Islet precursor cell (in vitro differentiated cells): ENCODE measurements at places on chromosomes 6 and 20.

- DNase-seq: peak; percentile 74
Measured at GRCh38 chr6:155248008-155249001, 15.5 kb upstream of the CLDN20 start.

GRCh38 chr20:17966432-17967310 is 1.9 kb downstream of the SNX5 start:
- no peak for DNase-seq

GRCh38 chr6:24147511-24148153 is 21.6 kb downstream of the NRSN1 start:
- no peak for DNase-seq

DNA sequence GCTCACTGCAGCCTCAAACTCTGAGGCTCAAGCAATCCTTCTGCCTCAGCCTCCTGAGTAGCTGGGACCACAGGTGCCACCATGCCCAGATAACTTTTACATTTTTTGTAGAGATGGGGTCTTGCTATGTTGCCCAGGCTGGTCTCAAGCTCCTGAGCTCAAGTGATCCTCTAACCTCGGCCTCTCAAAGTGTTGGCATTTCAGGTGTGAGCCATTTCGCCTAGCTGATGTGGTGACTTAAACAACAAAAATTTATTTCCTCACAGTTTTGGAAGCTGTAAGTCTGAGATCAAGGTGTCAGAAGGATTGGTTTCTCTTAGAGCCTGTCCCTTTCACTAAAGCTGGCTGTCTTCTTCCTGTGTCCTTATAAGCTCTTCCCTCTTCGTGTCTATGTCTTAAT is 15.0 kb upstream of the JARID2 start:
- DNase-seq: no peak

DNA sequence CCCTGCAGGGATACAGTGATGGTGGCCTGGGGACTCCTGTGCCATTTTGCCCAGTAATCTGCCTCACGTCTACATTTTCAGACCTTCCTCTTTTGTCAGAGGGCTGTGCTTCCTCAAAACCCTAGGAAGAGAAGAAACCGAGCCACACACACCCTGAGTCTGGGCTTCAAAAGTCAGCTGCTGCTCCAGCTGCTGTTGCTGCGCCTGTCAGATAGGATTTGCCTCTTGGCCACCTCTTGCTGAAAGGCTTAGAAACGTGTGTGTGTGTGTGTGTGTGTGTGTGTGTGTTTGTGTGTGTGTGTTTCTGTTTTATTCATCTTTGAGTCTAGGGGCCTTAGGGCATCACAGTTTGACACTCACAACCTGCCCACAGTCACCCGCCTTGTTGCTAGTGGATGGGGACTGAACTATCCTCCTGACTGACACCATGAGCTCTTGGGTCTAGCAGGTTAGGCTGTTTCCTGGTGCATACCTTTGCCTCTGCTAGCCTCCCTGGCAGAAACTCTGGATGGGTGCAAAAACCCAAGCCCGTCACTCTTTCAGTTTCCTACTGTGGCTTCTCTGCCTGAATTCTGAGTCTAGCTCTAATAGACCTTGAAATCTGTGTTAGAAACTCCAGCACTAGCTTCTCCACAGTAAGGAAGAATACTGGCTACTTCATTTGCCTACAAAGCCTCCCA is 94.9 kb upstream of the CEP85L start:
- no peak for DNase-seq

DNA sequence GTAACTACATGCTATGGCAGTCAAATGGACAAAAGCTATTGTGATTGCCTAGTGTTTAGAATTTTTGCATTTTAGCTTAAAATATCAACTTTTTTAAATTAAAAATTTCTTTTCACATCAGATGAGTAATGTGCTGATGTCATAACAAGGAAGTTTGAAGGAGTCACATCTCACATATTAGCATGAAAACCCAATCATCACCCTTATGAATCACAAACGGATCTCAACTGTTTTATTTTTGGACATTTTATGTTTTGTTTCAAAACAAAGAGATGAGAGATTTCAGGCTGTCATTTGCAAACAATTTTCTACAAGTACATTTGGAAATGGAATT is 53.6 kb upstream of the TRERF1 start:
- DNase-seq: no peak

GRCh38 chr6:104050455-104050854 is 809.3 kb downstream of the HACE1 start:
- no peak for DNase-seq

- DNase-seq: no peak
Measured at GRCh38 chr20:2602046-2602735, 50.2 kb upstream of the NOP56 start.

GRCh38 chr6:126182650-126183311 is 157.1 kb upstream of the CENPW start:
- no peak for DNase-seq

GRCh38 chr6:46808806-46809205 is 15.6 kb downstream of the MEP1A start:
- DNase-seq: no peak

GRCh38 chr6:132458887-132459604 is 53.9 kb downstream of the STX7 start:
- no peak for DNase-seq

DNA sequence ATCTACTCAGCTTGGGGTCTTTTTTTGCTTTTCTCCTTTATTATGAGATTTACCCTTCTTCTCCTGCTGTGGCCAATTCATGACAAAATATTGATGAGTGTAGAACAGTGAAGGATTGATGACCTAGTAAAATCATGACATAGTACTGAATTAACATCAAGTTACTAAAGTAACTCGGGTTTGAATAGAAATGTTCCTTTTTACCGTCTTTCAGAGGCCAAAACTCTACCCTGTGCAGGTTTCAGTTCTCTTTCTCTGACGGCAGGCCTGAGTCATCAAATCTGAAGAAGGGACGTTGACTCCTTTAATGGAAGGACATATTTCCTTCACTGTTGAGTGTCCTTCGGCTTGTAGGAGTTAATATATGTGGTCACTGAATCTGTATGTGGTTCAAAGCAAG is 80.7 kb downstream of the RREB1 start:
- no peak for DNase-seq

DNA sequence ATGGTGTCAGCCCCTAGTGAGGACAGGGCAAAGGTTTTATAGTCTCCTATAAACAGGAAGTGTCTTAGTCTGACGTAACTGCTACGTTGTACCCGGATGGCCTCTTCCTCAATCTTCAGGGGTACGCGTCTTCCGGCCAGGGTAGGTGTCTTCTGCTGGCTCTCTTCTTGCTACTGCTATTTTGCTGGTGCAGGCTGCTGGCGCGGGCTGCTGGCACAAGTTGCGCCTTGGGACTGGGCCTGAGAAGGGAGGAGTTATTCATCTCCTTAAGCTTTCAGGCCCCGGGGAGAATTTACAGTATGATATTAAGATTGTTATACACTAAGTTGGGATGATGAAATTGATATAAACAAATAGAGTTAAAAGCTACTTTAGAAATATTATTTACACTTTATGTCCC is 74.4 kb downstream of the HDGFL1 start:
- DNase-seq: no peak

GRCh38 chr20:50356525-50356885 is 153.7 kb upstream of the PTPN1 start:
- DNase-seq: no peak

DNA sequence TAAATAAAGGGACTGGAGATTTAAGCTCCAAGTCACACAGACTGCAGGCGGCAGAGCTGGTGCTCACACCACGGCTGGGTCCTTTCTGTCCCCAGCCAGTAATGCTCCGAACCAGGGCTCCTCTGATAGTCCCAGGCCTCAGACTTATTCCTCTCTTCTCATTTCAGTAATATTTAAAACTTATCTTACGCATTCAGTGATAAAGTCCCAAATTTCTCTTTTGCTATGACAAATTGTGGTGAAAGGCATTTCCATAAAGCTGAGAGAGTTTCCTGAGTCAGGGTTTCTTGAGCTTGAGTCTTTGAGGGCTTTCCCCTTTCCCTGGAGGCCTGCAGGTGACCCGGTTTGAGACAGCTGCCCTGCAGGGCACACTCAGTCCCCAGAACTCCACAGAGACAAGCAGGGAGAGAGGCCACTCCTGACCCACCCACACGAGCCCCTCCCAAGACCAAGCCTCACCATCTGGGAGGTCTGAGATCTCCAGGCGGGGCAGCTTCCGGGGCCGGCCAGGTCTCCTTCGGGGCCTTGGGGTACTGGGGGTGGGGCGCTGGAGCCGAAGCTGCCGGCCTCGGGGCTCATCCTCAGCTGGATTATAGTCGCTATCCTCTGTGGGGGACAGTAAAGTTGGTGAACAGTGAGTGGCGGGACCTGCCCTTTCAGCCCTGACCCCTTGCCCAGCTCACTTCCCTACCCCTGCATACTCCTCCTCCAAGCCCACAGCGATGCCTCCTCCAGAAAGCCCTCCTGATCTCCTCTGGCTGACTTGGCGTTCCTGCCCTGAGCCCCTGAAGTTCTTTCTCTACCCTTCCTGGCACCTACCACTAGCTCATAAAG is 6.6 kb downstream of the ZNF335 start:
- DNase-seq: no peak

- DNase-seq: no peak
Measured at GRCh38 chr6:142781129-142781528, 163.8 kb downstream of the HIVEP2 start.

DNA sequence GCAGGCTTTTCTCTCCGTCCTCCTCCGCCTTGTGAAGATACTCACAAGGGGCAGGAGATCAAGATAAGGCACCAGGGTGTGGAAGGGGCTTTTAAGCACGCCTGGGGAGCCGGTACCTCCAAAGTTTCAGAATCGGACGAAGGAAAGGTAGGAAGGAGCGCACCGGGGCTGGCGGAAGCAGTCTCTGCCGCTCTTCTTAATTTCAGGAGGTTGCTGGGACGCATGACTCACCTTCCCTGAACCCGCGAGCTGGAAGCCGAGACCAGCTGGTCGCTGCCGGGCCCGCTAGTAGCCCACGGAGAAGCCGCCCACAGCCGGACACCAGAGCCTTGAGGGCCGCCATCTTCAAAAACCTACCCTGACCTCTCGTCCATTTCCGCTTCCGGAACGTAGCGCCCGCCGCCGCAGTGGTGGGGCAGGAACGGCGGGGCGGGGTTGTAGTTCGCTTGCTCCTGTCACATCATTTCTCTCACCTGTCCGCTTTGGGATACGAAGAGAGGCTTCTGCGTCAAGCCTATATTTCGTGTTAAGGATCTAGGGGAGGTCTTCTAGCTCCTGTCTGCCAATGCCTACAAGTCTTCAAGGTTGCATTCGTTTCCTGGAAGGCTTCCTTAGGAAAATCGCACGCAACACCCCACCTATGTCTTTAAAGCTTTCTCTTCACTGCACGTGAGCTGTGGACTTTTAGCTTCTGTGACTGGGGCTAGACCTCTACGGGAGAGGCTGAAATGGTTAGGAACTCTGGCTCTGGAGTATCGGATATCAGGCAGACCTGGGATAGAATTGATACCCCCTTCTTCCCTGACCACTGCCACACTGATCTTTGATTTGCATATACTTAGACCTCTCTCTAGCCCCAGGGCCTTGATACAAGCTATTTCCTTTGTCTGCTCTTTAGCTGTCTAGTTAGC is at the start of gene MRPS18A:
MRPS18A (minus strand) TSS at position 355 of the 911 bp plus-strand sequence; CDS start at position 343, 12 bp downstream.
- peak; percentile 94 for DNase-seq

DNA sequence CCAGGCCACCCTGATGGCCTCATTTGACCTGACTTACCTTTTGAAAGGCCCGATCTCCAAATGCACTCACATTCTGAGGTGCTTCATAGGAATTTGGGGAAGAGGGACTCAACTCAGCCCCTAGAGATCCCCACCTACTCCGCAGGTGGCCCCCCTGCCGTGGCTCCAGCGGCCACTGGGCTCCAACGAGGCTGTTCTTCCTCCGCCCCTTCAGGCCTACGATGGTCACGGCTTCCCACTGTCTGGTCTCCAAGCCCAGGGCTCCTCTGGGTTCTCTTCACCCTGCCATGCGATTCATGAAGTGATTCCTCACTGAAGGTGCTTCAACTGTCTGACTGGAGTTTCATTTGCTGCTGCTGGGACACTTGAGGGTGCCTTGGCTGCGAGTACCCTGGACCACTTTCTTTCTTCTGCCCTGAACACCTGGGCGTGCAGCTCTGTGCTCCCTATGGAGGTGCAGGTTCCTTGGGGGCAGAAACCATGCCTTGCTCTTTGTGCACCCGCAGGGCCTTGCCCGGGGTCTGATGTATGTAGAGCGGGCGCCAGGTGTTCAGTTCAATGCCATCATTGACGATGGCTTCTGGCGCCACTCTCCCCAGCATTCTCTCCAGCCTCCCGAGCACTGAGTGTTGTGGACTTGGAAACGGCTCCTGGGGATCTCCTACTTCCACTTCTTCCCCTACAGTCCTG is 10.0 kb upstream of the DUSP22 start:
- DNase-seq: no peak

DNA sequence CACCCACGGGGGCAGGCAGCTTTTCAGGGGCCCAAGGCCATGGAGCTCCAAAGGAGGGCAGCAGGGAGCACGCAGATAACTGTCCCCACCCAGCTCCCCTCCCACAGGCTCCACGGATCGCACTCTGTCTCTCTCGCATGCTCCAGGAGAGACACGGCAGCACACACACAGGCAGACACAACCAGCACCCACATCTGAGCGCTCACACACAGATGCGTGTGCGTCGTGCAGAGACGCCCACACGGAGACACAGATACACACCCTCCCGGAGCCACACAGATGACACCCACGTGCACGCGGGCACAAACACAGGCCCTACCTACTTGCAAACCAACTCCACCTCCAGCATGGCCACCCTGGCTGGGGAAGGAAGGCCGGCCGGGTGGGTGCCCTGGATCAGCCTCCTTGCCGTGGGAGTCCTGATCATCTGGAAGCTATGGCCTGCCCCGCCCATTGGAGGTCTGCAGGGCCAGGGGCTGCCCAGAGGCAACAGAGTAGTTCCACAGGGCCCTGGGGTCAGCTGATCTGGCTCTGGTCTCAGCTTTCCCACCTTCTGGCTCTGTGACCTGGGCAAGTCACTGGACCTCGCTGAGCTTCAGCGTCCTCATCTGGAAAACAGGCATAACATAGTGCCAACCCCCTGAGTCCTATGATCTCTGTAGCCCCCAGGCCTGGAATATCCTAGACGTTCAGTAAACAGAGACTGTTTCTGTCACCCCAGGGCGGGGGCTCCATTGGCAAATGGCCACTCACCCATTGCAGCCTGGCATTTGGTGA is 31.5 kb downstream of the AAR2 start:
- peak; percentile 61 for DNase-seq

DNA sequence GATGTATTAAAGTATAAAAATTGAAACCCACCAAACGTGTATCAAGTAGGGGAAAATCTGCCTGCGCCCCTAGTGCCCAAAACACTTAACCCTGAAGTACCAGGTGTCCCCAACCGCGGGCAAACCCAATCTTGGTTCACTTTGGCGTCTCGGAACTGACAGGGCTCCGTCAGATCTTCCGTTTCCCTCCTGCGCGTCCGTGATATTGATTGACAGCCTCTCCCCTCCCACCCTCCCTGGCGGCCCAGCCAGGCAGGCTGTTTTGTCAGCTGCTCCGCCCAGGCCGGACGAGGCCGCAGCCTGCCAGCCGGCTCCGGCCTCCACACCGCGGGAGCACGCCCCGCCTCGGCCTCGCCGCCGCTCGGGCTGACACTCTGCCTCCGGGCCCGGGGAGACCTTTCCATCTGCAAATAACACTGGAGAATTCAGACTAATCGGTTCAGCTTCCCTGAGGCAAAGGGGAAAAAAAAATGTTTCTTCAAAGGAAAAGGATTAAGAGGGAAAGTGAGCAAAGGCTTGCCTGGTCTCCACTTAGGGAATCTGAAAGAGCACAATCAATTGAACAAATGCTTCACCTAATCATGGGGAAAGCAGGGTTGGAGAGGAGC is 234.9 kb upstream of the MCHR2 start:
- DNase-seq: peak; percentile 98
